Sigmoid colon (tissue), 7 donors: ENCODE measurements at places on chromosomes 6 and 20.
A peak's percentile ranks its signal among the peaks of the same experiment; 100 is the strongest.

DNA sequence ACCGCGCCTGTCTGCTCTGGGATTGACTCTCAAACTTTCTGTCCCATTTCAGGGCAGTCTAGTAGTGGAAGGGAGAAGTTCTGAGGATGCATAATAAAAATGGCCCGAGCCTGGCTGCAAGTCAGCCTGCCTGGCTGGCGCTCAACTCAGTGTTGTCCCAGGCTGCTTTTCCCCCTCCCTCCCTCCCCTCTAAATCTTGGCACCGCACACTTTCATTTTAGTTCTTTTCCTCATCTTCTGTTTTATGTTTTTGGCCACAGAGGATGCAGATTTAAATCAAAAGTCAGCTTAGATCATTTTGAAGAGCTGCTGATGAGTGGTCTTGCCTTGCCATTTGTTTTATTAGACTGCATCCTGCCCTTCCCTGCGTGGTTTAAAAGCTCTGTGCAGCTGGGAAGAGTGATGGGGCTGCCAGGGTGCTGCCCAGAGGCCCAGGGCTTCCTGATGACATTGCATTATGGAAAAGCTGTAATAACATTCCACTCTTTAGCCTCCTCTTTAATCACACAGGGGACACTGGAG, 6.5 kb upstream of the UQCC2 start:
- DNase-seq, result peak; percentile 79

DNA sequence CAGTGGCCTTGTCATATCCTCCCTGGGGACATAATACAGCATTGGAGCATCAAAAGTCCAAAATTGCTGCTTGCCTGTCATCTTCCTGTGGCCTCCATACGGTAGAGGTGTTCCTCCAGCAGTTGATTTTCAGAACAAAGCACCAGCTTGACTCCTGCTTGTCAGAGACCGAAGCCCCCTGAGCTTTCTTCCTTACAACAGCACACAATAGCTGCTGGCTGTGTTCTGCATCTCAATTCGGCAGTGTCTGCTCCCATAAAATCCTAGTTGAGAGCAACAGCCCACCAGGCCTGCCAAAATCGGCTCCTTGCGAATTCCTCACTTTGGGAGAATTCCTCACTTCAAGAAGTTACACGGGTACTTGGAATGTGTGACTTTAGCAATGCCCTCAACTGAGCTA, 372.9 kb downstream of the SAMD5 start:
- DNase-seq, result no peak

- no peak for DNase-seq
Measured at GRCh38 chr6:156828280-156828703, 51.1 kb downstream of the ARID1B start.

- no peak for DNase-seq
Measured at GRCh38 chr6:16575655-16576054, 185.6 kb downstream of the ATXN1 start.

DNA sequence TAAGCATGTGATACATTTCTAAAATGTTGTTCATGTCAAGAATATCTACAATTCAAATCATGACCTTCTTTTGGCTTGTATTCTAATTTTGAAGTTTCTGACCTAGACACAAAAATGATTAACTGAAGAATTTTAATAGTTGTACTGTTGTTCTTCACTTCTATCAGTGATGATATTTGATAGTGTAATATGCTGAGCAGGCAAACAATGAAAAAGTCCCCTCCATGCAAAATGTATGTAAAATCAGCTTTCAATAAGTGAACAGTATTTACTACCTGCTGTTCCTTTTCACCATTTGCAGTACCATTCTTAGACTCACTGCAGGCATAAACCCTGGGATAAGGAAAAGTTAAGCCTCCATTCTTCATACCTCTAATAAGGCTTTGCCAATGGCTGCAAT, 201.5 kb downstream of the LAMA2 start:
- DNase-seq, result no peak

- DNase-seq, result no peak
Measured at GRCh38 chr6:101883505-101883904, 490.0 kb downstream of the GRIK2 start.

DNA sequence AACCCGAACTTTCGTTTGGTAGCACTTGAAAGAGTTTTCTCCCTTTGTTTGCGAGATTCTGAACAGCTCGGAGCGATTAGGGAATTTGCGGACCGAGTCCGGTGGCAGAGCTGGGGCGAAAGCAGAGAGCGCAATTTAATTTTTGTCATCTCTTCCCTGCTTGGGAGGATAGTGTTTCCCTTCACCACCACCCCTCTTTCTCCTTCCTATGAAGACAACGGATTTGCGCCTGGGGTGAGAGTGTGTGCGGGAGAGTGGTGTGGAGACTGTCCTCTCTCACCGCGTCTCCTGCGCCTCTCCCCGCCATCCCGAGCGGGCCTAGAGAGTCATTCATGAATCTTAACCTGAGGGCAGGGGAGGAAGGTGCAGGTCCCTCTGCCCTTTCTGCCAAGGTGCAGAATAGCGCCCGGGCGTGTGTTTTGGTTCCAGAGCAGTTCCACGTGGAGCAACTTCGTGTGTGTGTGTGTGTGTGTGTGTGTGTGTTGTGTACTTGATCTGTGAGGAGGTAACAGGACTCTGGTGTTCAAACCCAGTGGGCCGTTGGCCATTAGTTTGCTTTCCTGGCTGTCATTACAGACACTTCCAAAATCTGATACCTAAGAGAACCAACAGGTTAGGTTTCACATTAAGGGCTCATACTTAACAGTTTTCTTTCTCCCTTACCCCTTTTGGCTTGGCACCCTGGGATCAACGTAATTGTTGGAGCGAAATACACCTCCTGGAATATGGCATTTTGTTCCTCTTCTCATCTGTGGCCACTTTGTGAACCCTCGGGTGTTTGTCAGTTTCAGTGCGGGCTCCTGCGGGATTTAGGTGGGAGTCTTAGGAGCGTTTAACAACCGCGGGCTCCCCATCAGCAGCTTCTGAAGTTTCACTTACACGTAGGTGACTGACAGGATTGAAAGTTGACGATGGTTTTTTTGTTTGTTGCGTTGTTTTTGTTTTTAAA, 1.8 kb downstream of the EYA4 start:
- no peak for DNase-seq

GRCh38 chr20:46108435-46108841, 9.7 kb upstream of the CD40 start:
- DNase-seq, result no peak

DNA sequence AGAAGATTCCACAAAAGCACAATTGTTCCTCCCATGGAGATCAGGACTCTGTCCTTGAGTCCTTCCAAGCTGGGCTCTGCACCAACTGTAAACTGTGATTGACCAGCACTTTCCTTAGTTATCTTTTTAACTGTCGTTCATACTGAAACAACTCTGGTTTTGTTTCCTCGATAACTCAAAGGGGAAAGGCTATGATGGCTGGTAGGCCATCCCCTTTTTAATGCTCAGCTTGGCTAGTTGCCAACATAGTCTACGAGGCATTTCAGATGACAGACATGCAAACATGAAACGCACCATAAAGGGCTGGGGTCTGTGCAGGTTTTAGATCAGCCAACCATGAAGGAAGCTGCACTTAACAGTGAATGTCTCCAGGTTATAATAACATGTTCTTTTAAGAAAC, 497.1 kb upstream of the ARID1B start:
- no peak for DNase-seq

DNA sequence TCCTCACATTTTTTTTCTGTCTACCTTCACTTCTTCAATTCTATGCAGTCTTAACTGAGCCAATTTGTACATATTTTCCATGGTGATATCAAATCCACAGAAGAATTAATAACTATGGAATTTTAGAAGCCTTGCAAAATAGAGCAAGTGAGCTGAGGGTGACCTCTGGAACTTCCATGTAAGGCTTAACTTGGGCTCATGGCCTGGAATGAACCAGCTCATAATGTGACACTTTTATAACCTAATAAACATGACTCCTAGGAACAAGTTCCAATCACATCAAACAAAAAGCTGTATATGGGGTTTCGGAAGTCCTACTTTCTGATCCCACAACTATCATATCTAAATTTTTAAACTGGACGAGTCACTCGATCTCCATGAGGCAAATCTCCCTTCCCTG, 232.4 kb downstream of the FOXA2 start:
- DNase-seq, result no peak

DNA sequence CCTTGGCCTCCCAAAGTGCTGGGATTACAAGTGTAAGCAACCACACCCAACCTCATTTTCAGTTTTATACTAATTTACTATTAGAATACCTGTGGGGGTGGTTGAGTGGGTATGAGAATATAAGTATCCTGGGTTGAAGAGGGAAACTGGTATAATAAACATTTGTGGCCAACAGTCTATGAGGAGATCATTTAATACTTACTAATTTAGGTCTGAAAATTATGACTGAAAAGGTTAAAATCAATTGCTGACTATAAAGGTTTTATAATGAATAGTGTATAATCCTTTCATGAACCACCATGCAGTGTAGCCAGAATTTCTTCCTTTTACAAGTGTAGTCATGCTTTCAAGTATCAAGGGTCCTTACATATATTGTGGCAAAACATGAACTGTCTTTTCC, 11.1 kb downstream of the ASF1A start:
- no peak for DNase-seq

DNA sequence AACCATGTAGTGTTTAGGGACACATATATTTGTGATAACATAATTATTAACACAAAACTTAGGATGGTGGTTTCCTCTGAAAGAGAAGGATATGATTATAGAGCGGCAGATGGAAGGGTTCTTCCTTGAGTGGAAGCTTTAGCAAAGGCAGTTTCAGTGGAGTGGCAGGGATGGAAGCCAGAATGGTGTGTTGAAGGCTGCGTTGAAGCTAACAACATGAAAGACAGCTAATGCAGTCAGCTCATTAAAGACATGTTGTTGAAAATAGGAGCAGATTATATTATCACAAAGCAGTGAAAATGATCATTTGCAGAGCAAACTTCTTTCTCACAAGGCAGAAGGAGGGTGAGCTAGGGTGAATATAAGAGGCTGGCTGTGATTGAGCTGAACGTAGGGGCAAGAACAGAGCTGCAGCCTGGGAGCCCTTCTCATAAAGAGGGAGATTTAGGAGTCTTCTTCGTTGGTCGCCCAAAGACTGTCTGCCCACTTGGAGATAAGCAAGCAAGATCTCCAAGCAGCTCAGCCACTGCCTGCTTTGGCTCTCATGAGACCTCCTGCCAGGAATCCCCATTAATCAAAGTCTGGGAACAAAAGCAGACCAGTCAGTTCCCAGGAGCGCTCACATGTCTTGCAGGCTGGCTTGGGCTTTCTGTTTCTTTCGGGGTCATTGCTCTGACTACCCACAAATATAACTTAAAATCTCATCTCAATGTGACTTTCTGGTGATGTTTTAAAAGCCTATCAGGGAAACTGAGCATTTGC, 2.6 kb upstream of the ANKRD6 start:
- no peak for DNase-seq

DNA sequence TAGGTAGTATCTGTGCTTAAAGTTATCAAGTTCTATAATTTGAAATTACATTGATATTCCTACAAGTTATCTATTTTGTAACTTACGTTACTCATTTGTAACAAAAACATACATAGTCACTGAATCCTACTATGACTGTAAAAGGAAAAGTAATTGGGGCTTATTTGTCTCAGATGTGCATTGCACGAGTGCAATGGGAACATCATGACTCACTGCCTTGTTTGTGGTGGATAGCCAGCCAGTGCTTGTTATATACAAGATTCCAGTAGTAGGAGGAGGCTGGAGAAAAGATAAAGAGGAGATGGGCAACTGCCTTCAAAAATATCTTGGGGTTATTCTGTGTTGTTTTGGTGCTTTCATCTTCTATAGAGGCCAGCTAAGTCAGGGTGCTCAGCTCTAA, 164.1 kb downstream of the RNF144B start:
- DNase-seq, result no peak

- DNase-seq, result no peak
Measured at GRCh38 chr6:109738255-109738654, 47.2 kb downstream of the FIG4 start.

DNA sequence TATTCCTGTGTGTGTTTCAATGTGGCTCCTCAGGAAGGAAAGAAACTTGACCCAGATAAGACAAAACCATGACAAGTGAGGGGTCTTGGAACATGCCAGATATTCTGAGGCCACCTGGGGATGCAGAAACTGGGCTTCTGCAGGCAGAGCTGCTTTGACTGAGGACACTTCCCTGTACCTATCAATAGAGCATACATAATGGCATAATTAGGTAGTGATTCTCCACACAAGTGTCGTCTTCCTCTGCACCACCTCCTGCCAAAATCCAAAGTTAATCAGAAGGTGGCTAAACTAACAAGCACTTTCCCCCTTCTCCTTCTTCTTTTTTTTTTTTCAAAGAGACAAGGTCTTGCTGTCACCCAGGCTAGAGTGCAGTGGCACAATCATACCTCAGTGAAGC, 97.1 kb downstream of the KIF13A start:
- DNase-seq, result no peak

DNA sequence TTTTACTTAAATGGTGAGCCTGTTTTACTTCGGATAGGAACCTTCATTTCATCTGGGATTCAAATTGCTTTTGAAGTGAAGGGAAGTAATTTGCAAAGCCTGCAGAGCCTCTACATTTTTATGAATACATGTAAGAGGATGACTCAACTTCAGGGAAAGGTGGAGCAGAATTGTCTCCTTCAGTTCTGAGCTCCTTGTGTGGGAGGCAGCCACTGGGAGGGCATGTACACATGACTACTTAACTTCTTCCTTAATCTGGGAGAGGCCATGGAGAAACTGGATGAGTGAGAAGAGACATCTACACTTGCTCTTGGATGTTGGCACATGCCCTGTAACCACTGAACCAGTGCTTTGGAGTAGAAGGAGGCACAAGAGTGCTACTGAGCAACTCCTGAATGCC, 145.1 kb upstream of the NRSN1 start:
- DNase-seq, result no peak

- no peak for DNase-seq
Measured at GRCh38 chr6:116424001-116424400, 37.2 kb upstream of the CALHM6 start.

- peak; percentile 80 for DNase-seq
Measured at GRCh38 chr20:17613328-17614175, 43.7 kb downstream of the DSTN start.

GRCh38 chr6:17473554-17473953, 80.2 kb downstream of the CAP2 start:
- no peak for DNase-seq

DNA sequence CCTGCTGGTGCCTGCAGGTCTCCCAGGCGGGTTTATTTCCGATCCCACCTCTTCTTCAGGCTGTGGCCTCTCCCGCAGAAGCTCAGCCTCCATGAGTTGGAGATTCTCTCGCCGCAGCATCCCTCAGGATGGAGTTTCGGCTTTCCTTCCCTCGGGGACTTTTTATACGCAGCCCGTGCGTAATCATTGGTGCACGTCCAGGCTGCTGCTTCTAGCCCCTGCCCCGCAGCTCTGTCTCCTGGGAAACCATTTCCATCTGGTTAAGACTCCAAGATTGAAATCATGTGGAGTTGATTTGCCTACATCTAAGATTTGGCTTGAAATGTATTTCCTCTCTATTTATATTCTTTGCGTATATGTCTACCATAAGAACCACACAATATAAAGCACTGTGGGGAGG, 46.7 kb upstream of the CARMIL1 start:
- DNase-seq, result no peak
